ENCODE measurements at places on chromosomes 13 and 19.

GRCh38 chr13:105193026-105193425 is 1342.4 kb downstream of the EFNB2 start:
- no peak for DNase-seq

DNA sequence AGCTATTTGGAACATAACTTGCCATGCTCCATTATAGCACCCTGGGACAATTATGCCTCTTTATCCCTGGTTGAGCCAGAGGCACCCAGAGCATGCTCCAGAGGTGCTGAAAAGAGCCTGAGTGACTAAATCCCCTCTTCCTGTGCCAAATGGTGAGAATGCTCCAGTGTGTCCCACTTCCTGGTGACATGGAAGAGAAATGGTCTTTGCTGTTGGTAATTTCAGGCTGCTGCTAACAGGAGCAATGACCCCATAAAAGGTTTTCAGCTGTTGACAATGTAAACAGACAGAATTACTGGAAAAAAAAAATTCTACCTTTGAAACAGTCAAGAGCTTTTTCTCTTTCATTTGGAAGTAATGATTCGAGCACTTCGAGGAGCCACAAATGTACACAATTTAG is 341.8 kb downstream of the FGF9 start:
- no peak for DNase-seq

DNA sequence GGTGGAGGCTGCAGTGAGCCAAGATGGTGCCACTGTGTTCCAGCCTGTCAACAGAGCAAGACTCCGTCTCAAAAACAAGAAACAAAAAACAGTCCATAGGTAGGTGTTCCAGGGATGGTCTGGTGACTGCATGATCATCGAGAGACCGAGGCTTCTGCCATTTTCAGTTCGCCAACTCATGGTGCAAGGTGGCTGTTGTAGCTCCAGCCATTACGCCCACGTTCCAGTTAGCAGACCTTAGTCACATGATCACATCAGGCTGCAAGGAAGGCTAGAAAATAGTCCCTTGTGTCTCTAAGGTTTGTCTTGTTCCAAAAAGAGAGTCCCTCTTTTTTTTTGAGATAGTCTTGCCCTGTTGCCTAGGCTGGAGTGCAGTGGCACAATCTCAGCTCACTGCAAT is 3.1 kb upstream of the CLASRP start:
- no peak for DNase-seq

- DNase-seq, result no peak
Measured at GRCh38 chr19:50912727-50913716, 1.8 kb upstream of the KLK4 start.

DNA sequence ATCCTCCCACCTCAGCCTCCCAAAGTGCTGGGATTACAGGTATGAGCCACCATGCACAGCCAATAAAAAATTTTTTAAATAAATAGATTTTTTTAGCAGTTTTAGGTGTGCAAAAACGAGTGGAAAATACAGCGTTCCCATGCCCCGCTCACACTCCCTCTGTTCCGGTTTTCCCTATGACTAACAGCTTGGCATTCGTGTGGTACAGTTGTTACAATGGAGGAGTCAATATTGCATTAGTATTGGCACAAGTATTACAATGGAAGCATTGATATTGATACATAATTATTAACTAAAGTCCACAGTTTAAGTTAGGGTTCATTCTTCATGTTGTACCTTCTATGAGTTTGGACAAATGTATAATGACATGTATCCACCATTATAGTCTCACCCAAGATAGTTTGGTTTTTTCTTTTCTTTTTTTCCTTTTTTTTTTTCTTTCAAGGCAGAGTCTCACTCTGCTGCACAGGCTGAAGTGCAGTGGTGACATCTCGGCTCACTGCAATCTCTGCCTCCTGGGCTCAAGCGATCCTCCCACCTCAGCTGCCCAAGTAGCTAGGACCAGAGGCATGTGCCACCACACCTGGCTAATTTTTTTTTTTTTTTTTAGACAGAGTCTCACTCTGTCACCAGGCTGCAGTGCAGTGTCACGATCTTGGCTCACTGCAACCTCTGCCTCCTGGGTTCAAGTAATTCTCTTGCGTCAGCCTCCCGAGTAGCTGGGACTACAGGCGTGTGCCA is 15.4 kb upstream of the RAB20 start:
- DNase-seq, result no peak

DNA sequence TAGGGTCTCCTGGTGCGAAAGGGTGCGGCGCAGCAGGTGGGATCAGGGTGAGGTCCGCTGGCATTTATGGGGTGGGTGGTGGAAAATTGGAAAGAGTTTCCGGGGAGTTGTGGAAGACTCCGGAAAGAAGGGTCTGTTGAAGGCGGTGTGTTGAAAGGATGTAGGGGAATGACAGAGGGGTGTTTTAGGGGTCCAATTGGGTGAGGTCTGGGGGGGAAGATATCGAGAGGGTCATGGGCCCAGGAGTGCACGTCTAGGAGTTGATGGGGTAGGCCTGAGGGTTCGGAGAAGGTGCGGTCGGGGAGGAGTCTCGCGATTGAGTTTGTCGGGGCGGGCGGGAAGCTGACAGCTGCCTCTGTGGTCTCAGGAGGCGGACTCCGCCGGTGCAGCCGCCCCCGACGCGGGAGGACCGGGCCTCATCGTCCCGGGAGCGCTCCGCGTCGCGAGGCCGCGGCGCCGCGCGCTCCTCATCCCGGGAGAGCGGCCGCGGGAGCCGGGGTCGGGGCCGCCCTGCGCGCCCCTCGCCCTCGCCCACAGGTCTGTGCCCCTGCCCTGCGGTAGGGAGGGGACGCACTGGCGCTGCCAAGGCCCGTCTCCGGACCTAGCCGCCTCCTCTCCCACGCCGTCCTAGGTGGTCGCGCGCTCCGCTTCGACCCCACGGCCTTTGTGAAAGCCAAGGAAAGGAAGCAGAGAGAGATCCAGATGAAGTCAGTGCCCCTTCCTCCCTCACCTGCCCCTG is 7.0 kb downstream of the PGLYRP1 start:
- DNase-seq, result no peak

- no peak for DNase-seq
Measured at GRCh38 chr13:76600081-76600480, 286.1 kb downstream of the KCTD12 start.

- DNase-seq, result no peak
Measured at GRCh38 chr13:28413999-28414398, 80.9 kb downstream of the FLT1 start.

DNA sequence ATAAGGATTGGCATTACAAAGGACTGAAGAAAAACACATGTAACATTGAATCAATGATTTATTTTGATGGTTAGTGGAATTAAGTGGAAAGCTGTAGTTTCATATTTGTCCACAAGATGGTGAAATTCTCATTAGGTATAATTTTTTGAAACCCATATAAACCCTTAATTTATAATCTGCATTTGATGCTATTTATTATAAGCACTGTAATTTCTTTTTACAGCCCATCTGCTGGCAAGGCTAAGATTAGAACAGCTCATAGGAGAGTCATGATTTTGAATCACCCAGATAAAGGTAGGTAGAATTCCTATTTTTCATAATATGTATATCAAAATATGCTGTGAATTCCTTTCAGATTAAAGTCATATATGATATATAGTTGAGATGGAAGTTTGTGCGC is 62.2 kb downstream of the DNAJC15 start:
- DNase-seq, result no peak

- DNase-seq, result no peak
Measured at GRCh38 chr13:50444726-50445125, 398.8 kb downstream of the DLEU7 start.

GRCh38 chr13:71597150-71597549 is 269.9 kb downstream of the DACH1 start:
- no peak for DNase-seq

All from HL-60 (cell line).